ENCODE measurements at places on chromosomes 2 and 18.

DNA sequence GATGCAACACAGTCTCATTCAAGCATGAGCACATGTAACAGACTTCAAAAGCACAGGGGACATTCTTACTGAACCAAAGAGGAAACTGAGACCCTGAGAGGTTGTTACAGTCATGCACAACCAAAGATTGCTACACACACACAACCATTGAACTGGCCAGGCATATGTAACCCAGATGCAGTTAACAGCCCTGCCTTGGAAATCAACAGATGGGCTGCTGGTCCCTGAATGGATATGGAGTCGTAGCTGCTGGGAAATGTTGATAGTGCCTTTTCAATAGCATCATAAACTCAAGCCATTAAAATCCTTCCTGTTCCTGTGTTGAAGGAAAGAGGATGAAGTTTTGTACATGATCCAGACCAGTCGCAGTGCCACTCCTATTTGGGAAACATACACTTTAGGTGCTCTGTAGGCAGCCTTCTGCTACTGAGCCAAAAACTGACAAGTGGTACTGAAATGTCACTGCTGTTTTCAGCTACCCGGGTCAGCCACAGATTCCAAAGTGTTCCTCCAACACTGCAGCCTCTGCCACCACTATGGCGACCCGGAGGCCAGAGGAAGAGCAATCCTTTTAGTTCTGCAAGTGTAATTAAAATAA, 143.9 kb downstream of the CCBE1 start:
- DNase-seq = no peak

DNA sequence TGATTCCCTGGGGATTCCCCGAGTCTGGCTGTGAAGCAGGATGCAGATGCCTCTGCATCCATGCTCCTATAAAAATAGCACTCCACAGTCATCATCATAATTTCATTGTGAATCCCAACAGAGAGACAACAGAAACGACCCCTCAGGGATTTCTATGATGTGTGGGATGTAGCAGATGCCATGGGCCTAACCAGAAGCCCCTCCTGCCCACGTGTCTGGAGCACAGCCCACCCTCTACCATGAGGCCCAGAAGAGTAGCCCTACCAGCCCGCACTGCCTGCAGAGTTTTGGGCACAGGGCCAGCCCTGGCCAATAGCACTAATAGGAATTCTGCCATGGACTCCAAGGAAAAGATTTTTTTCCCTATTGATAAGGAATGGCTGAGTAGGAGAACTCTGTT, 66.6 kb downstream of the GYPC start:
- DNase-seq = no peak

- no peak for DNase-seq
Observed at GRCh38 chr2:24432121-24432520, 58.9 kb upstream of the NCOA1 start.

DNA sequence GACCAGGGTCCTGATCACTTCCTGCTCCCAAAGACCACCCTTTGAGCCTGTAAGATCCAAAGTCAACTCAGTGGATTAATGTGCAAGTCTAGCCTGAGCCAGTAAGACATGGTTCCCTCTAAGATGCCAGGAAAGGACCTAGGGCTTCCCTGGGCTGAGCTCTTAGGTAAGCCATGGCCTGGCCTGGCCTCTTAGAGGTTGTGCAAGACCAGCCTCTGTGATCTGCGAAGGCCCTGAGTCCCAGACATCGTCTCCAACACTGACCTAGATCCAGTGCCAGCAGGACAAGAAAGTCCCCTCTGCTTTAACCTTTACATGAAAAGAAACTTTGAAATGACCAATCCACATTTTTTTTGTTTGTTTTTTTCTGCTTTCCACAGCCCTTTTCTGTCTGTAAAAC, 73.6 kb upstream of the CYP1B1 start:
- no peak for DNase-seq

DNA sequence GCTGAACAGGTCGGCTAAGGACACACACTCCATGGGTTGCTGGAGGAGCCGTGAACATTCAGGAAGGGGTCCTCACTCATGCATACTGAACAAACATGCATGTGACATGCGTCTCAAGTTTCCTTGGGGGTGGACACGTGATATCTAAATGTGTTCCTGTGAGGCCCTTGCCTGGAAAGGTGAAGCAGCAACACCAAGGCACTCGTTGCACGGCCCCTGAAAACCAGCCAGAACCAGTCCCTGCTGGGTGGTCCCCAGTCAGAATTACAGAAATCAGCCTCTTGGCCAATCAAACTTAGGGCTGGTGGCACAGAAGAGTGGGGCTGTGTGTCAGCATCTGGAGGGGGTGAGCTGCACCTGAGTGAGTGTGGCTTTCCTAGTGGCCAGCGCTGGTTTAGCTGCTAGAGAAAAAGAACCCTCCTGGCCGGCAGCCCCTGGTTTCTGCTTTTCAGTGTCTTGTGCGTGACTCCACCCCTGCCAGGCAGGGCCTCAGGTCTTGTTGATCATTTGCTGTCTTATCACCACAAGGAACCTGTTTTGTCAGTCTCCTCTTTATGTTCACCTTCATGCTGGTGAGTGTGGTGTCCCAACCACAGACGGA, 3.2 kb upstream of the AQP12B start:
- no peak for DNase-seq

DNA sequence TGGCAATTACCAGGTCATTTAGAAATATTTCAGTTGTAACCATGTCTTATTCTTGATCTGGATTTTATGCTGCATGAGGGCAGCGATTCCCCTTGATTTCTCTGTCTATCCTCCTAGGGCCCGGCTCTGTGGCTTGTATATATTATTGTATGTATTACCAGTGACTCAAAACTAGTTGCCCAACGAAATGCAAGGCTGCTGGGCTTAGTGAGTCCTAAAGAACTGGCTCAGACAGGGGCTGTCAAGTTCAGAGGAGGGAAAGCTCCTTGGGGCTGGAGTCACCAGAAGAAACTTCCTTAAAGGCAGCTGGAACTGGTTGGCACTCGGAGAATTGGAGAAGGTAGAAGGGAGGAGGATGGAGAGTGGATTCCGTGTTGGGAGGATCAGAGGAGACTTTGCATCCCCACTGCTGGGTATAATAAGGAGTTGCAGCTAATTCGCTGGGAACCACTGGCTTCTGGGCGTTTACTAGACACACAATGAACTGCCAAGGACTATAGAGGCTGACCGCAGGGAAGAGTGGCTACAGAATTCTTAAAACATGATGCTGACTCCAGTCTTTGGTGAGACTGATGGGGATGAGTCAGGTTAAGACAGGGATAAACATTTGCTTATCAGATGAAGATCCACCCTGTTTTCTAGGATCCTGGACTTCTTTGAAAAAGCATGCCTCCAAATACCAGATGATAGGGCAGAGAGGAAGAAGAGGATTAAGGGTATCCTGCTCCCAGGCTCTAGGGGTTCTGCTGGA, 104.3 kb downstream of the PRKCE start:
- no peak for DNase-seq

GRCh38 chr18:41135146-41135545, 819.9 kb upstream of the PIK3C3 start:
- DNase-seq = no peak

- no peak for DNase-seq
Observed at GRCh38 chr2:149329489-149330126, 779 bp upstream of the LYPD6 start.

DNA sequence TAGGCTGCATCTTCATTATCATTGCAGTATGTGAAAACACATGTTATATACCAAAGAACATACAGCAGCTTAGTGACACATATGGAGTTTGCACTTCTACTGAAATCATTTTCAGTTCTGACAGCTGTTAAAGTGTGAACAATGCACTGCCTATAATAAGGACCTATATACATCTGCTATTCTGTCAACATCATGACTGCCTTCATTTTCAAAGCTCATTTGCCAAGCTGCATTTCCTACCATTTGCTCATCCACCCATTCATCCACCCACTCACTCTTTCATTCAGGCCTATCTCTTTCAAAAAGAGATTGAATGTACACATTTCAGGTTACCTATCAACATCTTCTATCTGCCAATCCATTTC, 81.7 kb upstream of the STK17B start:
- DNase-seq = no peak

DNA sequence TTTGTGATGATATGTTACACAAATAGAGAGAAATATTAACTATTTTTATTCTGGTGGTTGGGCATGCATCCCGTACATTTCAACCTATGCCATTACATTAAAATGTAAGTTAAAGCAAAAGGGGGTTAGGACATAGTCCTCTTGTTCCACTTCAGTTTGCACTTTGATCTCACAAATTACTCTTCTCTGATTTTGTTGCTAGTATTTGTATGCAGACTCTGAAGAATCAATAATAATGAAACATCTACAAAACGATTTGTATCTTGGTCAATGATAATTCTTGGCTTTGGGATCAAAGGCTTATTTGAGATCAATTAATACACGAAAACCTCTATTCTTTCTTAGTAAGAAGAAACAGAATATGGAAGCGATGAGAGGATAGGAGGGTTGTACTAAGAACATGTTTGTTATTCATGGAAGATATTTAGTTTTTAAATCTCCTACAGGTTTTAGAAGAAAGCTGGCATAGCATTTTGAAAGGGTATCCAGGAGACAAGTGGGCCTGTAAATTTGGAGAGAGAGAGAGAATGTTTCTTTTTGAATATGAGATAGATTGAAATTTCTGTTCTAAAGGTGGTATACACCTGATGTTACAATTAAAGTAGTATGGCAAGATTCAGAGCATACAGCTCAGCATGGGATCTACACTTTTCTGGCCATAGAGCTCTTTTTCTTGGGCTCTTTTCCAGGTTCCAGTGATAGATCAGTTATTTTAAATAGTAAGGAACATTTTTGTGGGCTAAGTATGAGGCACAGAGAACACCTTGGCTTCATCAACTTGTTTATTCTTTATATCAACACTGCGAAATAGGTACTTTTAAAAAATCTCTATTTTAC, 347.9 kb downstream of the PTPRM start:
- no peak for DNase-seq

GRCh38 chr2:240887631-240888030, 8.3 kb downstream of the MAB21L4 start:
- DNase-seq = no peak

GRCh38 chr2:222714361-222715241, 43.1 kb downstream of the MOGAT1 start:
- no peak for DNase-seq

- DNase-seq = no peak
Observed at GRCh38 chr2:188291142-188291616, 495 bp upstream of the GULP1 start.

DNA sequence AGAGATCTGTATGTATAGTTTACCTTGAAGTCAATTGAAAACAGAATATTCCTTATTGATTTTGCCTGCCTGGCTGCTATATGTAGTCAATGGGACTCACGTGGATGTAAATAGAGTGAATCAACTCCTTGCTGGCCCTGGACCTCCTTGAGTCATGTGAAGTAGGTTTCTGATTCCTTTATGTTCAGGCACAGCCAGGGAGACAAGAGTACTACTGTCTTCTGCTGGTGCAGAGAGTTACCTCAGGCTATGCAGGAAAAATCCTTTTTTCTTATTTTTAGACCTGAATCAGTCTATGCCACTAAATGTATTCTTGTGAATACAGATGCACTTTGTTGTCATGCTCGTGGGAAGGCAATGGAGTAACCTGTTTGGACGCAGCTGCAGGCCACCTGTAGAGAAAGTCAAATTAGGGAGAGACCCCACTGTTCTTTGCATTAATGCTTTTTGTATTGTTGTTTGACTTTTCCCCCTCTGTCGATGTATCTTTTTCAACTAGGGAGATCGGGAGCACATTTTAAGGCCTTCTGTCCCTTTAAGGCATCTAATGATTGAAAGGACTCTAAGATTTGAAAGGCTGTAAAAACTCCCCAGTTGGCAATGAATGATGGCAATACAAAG, 473.9 kb downstream of the ARHGAP15 start:
- DNase-seq = no peak

DNA sequence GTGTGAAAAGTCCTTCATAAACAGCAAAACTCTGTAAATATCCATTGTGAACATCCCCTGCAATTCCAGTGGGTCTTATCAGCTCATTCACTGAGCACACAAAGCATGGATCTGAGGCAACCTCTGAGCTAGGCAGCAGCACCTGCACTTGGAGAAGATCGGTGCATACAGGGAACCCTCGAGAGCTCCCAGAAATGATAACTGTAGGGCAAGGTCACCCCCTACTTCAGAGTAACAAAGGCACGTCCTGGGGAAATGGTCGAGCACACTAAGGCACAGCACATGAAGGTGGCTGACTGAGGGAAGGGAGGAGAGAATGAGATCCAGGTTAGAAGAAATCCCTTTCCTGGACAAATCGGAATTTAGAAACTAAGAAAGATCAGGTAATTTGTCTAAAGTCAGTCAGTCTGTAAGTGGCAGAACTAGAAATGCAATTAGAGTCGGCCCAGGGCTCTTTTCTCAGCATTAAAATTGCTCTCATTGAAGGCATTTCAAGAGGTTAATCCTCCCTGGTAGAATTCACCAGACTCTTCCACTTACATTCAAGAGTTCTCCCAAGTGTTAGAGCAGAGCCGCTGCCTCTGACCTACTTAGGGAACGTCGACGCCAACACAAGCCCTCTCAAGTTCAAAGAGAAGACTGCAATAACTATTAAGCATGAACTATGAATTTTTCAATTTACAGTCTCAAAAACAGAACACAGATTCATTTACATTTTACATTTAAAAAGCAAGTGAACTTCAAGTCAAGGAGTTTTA, 45.9 kb downstream of the PXDN start:
- DNase-seq = no peak

DNA sequence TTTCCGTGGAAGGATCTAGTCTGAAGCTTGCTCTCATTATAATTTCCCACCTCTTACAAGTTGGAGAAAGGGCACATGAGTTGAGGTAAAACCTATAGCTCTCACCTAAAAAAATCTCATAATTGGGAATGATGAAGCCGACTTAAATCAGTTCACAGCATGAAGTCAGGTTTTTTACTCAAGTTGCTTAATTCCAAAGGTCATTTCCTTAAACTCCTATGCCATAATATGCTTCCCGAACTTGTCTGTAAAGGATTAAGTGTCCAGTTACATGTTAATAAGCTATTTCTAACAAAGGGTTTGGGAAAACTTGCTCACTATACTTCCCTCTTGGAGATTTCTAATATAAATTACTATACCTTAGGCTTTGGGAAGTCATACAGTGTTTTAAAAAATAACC, 481.2 kb downstream of the NUP35 start:
- DNase-seq = no peak

DNA sequence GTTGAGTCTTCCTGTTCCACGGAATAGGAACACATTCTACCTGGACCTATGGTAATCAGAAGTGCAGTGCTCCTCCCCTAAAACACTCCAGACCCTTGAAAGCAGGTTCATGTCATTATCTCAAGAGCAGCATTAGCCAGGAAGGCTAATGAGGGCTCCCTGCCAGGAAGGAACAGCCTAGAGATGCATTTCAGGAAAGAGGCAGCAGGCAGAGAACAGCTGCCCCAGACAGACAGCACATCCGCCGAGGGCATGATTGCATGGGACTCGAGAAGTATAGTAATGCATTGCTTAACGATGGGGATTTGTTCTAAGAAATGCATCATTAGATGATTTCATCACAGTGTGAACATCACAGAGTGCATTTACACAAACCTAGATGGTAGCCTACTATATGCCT, 171.5 kb downstream of the ALK start:
- DNase-seq = no peak

All from CD4-positive, alpha-beta T cell treated with Interleukin-10 for 1 hour (primary cell).